ENCODE measurements at places on chromosomes 1 and 21.
A peak's percentile ranks its signal among the peaks of the same experiment; 100 is the strongest.

- no peak for DNase-seq
These were observed 478.5 kb upstream of the DEPDC1 start for GRCh38 chr1:68975212-68975933.

- DNase-seq: no peak
These were observed 54.4 kb downstream of the NID1 start for GRCh38 chr1:236010443-236010842.

DNA sequence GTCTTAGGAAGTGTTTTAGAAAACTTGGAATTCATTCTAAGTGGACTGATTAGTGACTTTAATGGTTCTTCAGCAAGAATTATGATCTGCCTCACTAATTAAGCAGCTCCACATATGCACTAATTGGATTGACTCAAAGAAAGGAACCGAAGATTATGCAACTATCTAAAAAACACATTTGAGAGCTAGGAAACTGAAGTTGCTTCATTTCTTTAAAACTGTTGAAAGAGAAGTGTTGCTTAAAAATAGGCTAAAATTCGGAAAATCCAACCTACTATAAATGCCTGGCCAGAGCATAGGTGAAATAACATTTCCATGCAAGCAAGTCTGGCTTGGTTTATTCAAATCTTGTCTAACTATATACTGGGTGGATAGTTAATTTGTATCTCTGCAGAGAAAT lies 502.9 kb upstream of the ZRANB2 start:
- DNase-seq: no peak

- DNase-seq: no peak
These were observed 283.8 kb downstream of the MRPL39 start for GRCh38 chr21:25323356-25323949.

GRCh38 chr1:22814176-22815042 lies 103.8 kb downstream of the EPHB2 start:
- DNase-seq: no peak

DNA sequence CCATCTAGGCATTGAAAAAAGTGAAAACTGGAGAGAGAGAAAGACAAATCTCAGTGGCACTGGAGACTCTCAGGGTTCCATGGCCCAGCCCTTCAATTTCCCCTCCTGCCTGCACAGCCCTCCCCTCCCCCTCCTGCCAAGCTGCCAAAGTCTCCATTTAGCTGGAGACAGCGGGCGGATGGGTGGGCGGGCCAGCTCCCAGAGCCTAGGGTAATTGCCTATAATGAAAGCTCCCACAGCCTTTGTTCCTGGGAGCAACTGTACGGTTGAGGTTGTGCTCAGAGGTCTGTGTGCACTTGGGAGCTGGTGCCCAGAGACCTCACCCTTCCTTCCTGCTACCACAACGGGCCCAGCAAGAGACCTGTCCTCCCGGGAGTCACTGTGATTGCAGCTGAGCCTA lies 89.6 kb downstream of the NAV1 start:
- no peak for DNase-seq

DNA sequence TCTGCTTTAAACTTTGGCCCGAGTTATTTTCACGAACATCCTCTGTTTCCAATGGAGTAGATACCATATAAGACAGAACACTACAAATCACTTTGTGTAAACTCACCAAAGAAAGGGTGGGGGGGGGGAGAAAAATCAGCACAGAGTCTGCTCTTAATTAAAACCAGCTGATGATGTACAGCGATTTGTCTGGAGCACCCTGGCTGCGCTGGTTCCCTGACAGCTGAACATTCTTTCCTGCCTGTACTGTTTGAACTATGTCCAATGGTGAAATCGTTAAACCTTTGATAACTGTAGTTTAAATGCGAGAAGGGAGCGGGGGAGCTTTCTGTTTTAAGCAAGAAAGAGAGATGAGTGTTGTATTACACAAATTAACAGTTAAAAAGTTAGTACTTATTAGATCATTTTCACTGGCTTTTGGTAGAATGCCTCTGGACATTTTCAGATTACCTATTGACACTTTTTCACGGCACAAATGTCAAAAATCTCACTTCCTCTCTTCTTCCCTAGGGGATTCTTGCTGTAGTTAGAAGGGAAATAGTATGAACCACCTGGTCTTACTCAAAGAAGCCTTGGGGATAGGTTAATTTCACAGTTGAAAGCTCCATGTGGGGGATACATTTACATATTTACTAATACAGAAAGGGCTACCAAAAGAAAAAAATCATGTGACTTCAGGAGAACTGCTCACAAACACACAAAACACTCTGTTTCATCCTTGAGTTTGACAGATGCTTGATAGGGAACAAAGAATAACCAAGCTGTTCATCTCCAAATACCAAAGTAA lies 140.2 kb upstream of the RUNX1 start:
- peak; percentile 23 for DNase-seq

GRCh38 chr1:87154384-87154783 lies 174.3 kb upstream of the LMO4 start:
- DNase-seq: no peak

- no peak for DNase-seq
These were observed 13.7 kb downstream of the RHEX start for GRCh38 chr1:206066479-206067171.

GRCh38 chr1:220363196-220363837 lies 91.1 kb upstream of the RAB3GAP2 start:
- DNase-seq: no peak

GRCh38 chr1:36554323-36554628 lies 71.6 kb upstream of the CSF3R start:
- no peak for DNase-seq

DNA sequence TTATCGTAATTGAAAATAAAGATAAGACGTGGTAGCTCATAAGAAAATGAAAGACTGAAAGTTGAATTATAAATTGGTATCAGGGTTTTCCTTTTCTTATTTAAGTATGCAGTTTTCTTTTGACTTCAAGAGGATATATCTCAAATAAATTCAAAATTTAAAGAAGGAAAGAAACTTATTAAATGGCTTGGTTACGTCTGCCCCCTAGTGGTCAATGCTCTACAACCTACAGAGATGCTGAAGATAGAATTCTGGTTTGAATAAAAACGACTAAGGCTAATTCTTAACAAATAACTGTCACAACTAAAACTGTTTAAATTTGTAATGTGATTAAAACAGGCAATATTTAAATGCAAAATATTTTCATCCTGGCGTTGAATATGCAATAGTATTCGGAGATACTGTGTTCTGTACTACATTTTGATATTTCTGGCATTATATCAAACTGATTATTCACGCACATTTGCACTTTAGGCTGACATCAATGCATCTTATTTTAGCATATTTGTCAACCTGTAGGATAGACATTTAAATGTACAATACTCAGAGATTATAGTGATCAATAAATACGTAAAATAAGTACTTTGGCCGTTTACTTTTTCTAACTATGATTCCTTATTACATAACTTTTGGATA lies 26.8 kb downstream of the IFI44 start:
- peak; percentile 64 for DNase-seq

- no peak for DNase-seq
These were observed 149.9 kb downstream of the SPATA17 start for GRCh38 chr1:217781056-217781455.

- no peak for DNase-seq
These were observed 38.8 kb downstream of the RCAN1 start for GRCh38 chr21:34576041-34576511.

DNA sequence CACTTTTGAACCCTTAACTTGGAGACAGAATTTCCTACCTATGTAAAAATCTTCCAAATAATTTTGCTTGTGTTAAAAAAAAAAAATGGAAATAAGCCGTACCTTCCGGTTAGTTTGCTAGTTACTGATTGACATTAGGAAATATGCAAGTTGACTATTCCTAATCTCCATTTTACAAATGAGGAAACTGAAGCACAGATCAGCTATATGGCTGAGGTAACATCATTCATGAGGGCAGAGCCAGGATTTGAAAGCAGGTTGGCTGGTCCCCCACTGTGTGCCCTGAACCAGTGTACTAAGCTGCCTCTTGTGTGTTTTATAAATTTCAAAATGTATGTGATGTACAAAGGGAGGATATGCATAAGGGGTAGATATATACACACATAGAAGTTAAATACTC lies 29.6 kb downstream of the BACE2 start:
- no peak for DNase-seq

- peak; percentile 71 for DNase-seq
These were observed 21.6 kb upstream of the SLAMF6 start for GRCh38 chr1:160544647-160545046.

GRCh38 chr21:37230632-37231248 lies 36.4 kb downstream of the VPS26C start:
- DNase-seq: no peak

GRCh38 chr1:41490911-41491310 lies 6.4 kb upstream of the EDN2 start:
- no peak for DNase-seq

DNA sequence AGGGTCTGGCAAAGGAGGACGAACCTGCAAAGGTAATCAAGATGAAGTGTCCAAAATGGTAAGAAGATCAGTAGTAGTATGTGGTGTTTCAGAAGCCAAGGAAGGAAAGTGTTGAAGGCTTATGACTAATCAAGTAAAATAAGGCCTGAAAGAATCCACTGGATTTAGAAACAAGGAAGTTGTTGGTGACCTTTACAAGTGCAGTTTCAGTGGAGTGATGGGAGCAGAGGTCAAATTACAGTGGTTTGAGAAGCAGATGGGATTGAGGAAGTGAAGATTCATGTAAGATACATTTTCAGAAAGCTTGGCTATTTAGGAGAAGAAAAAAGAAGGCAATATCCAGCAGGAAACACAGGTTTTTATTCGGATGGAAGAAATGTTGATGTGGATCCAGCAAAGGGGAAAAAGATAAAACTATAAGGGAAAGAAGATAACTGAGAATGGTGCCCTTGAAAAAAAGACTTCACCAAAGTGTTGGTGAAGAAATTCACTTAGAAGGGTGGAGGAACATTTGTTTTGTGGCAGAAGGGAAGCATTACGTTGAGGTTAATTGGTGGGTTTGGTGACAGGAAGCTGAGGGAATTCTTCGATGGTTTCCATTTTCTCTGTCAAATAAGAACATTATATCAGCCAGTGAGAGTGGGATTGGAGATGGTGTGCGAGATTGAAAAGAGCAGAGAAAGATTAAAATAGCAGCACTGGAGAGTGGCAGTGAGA lies 2.1 kb downstream of the ARMH1 start:
- DNase-seq: no peak

DNA sequence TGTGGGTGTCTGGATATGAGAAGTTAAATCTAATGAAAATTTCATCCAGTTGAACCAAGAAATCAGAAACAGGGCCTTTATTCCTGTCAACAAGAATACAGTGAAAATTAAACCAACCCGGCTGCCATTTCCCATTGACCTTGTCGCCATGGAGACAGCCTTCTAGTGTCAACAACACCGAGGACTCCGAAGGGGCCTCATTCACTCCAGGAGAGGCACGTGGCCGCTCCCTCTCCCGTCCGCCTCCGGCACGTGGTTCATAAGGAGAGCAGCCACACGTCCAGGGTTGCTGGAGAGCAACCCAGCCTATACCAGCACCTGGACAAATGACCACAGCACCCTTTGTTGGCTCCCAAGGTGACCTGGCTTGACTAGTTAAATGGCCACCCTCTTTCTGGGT lies 120.3 kb upstream of the VAMP3 start:
- DNase-seq: no peak

GRCh38 chr1:158830904-158831507 lies at the start of gene MNDA:
TSS of gene MNDA (plus strand) at chr1:158831351. CDS start at chr1:158842154, 10,803 bp downstream.
- no peak for DNase-seq

DNA sequence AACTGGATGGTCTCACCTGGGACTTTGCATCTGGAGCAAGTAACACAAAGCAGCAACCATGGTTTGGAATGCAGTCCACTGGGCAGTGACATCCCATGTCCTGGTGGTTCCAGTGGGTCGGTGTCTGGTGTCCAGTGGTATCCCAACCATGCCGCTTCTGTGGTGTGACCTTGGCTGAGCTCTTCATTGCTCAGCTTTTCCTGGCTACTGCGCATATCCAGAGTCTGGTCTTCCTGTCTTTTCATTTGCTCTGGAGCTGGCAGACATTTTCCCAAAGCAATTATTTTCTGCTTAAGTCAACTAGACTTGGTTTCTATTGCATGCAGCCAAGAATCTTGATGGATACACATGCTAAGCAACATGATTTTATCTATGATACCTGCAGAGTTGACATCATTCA lies 28.4 kb upstream of the CD2 start:
- DNase-seq: no peak

GRCh38 chr21:38930853-38931252 lies 125.1 kb downstream of the ETS2 start:
- DNase-seq: no peak

- DNase-seq: no peak
These were observed 111.3 kb upstream of the CSF3R start for GRCh38 chr1:36594023-36594422.

GRCh38 chr21:42421018-42421793 lies 17.5 kb downstream of the UBASH3A start:
- peak; percentile 87 for DNase-seq

- peak; percentile 87 for DNase-seq
These were observed 32.9 kb upstream of the DIPK1A start for GRCh38 chr1:92994105-92994712.

DNA sequence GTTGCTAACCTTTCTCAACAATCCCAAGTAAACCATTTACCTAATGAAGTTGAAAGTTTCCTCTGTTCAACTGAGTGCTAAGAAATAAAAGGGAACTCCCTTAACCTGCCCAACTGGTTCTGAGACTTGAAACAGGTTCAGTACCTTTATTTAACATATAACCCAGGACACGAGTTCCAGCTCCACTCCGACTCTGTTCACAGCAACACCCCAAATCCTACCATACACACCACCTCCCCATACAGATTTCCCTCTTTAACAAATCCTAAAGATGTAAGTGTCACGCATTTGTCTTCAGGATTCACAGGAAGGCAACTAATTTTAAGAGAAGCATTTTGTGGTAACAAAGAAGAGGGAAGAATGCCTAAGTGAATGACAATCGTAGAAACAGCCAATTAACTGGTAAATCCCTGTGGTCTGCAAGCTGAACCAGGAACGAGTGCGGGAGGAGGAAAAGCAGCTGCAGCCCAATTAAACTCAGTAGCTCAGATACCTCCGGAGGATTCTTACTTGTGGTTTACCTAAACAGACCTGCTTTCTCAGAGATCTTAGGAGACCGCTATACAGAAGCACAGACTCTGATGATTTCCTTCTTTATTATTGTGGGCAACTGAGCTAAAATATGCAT lies 134.5 kb upstream of the MAGI3 start:
- DNase-seq: peak; percentile 51

Measured in Jurkat, Clone E6-1 (cell line).